ENCODE measurements at places on chromosomes 5 and 9. TPM values are rescaled to one million over a fixed set of nuclear protein-coding genes. Genes with fewer than 3 reads are reported as not detected.

DNA sequence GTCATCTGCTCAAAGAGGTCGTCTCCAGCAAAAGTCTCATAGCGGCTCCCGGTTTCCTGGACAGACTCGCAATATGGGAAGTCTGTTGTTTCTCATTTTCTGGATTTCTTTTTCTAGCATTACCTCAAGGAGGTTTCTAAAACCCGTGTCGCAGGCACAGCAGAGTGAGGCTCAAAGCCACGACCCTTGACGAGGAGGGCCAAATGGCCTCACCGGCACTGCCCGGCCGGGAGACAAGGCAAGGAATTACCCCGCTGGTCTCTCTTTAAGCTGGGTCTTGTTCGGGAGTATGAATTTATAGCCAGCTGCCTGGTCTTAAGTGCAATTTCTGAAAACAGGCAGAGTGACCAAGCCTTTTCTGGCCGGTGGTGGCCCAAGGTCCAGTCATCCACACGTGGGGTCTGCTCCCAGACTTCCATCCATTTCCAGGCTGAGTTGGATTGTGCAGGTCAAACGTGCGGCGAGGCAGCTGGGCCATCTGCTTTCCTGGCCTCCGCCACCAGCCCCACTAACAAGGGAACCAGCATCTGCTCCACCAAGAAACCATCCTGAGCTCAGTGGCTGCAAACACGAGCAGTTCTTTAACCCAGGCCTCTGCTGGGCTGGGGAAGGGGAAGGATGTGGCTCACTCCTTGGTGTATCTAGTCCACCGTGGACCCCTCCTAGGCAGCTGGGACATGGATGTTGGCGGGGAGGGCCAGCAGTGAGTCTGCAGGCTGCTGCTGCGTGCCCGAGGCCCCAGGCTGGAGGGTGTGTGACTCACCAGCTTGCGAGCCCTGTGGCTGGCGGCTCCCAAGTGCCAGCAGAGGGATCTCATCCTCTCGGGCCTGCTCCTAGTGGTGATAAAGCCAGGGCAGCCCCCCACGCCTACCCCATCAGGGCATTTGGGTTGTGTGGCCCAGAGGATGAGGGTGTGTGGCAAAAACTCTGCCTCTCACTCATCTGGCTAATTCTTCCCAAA is 55.6 kb upstream of the COL5A1 start:
- no peak for DNase-seq

DNA sequence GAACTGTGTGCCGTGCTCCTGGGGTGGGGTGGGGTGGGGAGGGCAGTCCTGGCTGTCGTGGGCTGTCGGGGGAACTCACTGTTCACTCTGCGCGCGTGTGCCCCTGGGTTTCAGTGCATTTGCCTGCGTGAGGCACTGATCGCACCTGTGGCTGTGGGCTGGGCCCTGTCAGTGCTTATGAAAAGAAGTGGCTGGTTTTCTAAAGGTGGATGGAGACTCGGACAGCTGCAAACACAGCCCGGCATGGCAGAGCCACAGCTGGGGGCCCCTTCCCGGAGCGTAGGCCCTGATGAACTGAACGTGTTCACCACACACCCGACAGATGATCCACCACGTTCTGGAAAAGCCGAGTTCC is 42.7 kb downstream of the NKD2 start:
- DNase-seq, result no peak

- DNase-seq, result no peak
Observed at GRCh38 chr9:130041648-130042405, 1.2 kb downstream of the FNBP1 start.

- no peak for DNase-seq
Observed at GRCh38 chr9:137174722-137175293, 3.0 kb upstream of the TMEM210 start.

GRCh38 chr9:33850267-33850629 is 33.3 kb downstream of the UBE2R2 start:
- DNase-seq, result no peak

TAF11L5 gene
- not detected for total RNA-seq

- no peak for DNase-seq
Observed at GRCh38 chr9:20152151-20152725, 363.4 kb upstream of the SLC24A2 start.

LHX3 gene
- total RNA-seq, result not detected

GRCh38 chr9:76266649-76267283 is 127.5 kb downstream of the RFK start:
- peak; percentile 21 for DNase-seq

DNA sequence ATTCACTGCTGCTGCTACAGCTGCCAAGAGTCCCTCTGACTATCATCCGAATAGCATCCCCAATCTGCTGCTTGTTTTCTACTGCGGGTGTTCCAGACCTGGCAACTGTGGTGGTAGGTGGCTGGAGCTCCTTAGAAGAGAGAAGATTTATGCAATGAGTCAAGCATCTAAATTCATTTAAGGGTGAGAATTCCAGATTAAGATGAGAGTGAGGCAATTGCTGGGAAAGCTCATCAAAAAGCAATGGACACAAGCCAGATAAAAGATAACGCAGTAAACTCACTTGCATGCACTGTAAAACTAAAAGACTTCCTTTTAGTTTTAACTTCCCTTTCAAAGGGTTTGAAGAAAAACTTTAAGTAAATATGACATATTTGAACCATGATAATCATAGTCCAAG is 3.9 kb downstream of the PLK2 start:
- no peak for DNase-seq

- DNase-seq, result no peak
Observed at GRCh38 chr9:76634356-76635054, 129.7 kb upstream of the PCA3 start.

- DNase-seq, result peak; percentile 19
Observed at GRCh38 chr5:67221487-67222242, 25.1 kb upstream of the CD180 start.

DNA sequence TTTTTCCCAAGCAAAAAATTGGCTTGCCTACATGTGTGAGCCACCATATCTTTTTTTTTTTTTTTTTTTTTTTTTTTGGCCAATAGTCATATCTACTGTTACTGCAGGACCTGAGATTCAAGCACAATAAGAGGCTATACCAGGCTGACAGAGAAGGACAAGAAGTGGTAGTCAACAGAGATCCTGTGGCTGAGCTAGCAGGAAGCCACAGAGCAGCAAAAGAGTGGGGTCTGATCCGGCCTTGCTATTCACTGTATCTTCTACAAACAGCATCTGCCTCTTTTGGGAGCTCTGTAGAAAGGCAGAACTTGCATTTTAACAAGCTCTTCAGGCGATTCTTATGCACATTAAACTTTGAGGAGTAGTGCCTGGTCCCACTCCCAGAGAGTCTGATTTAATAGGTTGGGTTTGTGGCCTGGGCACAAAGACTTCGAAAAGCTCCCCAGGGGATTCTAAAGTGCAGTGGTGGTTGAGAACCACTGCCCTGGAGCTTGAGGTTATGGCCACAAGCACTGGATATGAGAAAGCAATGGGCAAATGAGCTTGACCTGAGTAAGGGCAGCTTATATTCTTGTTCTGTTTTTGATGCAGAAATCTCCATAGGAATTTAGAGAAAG is 162.8 kb downstream of the PIK3R1 start:
- DNase-seq, result no peak

PCDHB2 gene
- total RNA-seq, result 1.4 TPM

RASGRF2 gene
- total RNA-seq, result 2.7 TPM

DNA sequence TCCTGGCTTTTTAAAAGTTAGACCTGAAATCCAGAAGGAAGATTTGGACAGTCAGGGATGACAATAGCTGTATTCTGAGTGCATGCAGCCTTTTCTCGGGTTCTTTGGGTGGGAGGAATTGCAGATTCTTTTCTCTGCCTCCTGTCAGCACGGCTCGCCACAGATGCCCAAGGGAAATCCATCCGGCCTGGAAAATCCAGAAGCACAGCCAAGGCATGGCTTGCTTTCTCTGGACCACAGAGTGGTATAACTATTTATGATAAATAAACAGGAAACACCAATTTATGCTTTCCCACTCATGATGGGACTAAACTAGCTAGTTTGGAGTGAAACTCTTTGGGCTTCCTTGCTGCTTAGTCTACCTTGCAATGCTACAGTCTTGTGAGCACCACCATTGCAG is 59.1 kb downstream of the C9orf152 start:
- no peak for DNase-seq

DNA sequence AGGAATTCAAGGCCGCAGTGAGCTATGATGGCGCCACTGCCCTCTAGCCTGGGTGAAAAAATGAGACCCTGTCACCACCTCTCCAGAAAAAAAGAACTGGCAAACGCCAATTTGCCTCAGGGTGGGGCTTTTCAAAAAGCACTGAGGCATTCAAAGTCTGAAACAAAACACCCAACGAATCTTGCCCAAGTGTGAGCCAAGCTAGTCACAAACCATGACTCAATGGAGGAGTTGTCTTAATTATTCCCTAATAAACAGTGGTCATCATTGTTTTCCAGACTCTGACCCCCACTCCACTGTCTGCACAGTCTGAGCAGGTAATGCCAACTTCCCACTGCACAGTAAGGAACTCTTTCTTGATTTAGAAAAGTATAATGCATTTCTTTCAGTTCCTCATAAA is 16.8 kb downstream of the FRMD3 start:
- no peak for DNase-seq

SPEF2 gene
- total RNA-seq, result 9.4 TPM

GRCh38 chr5:59840200-59840601 is 53.3 kb downstream of the PDE4D start:
- DNase-seq, result no peak

DNA sequence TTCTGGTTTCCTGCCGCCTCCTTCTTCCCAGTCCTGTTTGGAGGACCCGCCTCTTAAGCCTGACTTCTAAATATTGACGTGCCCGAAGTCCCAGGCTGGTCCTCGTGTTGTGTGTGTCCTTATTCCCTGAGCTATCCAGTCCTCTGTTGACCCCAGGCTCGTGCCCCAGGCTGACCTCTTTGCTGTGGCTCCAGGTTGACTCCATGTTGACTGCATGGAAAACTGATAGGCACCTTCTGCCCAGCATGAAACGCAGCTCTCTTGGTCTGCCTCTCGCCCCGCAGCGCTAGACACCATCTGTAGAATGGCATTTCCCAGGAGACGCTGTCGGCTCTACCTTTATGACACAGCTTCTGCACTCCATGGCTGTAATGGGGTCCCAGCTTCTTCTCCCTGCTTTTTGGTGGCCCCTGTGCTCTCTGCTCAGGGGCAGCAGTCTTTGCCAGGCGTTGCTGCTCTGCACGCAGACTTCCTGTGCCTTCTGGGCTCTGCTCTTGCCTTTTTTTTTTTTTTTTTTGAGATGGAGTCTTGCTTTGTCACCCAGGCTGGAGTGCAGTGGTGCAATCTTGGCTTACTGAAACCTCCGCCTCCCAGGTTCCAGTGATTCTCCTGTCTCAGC is 28.4 kb downstream of the EHMT1 start:
- no peak for DNase-seq

- DNase-seq, result peak; percentile 70
Observed at GRCh38 chr5:14560091-14560595, 21.4 kb upstream of the OTULINL start.

DNA sequence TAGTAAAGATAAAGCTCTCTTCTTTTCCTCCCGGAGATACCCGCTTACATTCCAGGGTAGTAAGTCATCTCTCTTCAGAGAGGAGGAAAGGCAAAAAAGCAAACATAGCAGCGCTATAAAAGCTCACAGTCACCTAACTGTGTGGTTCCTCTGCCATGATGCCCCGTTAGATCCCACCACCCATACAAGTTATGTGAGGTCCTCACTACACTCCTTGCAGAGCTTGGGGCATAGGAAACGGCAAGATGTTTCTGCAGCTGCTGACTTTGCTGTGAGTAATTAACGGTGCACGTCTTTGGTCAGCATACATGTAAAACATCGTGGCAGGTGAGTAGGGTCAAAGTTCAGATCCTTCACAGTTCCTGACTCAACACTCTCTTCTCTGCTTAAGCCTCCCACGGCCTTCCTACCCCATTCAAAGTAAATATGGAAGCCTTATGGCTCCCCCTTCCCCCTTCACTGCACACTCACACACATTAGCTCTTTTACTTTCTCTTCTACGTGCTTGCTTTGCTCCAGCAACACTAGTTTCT is 218.9 kb downstream of the DIRAS2 start:
- DNase-seq, result no peak

NR4A3 gene
- total RNA-seq, result 1.9 TPM

EXD3 gene
- 47.6 TPM for total RNA-seq

DNA sequence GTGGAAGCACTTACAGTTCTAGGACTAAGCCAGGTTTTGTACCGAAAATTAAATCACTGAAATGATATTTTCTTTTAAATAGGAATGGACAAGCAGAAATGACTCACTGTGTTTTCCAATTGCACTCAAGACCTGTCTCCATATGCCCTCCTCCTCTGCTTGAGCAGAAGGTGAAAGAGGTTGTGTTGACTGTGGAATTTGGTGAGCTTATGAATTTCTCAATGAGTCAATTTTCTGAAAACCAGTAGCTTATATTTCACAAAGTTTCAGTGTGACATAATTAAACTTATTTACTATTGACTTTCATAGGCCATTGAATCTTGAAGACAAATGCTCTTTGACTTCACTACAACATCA is 249.9 kb downstream of the NPR3 start:
- no peak for DNase-seq

- DNase-seq, result no peak
Observed at GRCh38 chr5:113093558-113093957, 117.0 kb downstream of the DCP2 start.

DNA sequence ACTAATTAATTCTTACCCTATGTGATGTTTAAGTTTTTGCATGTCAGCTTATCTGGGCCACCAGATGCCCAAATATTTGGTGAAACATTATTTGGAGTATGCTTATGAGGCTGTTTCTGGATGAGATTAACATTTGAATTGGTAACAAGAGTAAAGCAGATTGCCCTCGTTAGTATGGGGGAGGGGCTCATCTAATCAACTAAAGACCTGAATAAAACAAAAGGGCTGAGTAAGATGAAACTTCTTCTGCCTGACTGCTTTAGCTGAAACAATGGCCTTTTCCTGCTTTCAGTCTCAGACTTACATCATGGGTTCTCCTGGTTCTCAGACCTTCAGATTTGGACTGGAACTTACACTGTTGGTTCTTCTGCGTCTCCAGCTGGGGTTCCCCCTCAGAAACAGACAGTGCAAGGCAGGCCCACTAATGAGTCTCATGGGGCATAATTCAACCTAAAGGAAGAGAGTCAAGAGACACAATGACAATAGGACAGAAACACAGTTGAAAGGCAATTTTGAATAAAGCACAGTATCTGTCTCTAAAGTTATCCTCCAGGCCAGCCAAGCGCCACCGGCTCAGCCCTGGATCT is 288.4 kb downstream of the CAAP1 start:
- no peak for DNase-seq

DNA sequence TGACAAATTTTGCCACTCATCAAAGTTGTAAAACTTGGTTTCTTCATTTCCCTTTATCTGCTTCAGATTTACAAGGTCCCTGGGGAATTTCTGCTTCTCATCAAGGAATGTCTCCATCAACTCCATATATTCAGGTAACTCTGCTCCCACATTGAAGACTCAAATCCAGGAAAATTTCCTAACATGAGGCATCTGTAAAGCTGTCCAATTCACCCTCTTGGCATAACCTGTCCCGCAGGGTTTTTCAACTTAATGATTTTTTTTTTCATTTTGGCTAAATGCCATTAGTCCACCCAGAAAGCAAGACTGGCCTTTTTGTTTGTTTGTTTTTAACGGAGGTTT is 50.2 kb upstream of the SLC30A5 start:
- no peak for DNase-seq

GRCh38 chr9:68750786-68751185 is 45.7 kb downstream of the PIP5K1B start:
- no peak for DNase-seq

- DNase-seq, result no peak
Observed at GRCh38 chr5:16521521-16522483, 56.2 kb upstream of the ZNF622 start.

All from transverse colon (tissue), 4 donors.